ENCODE measurements at places on chromosomes 5 and 9.

GRCh38 chr5:66701244-66701643 lies 105.1 kb downstream of the MAST4 start:
- no peak for DNase-seq

DNA sequence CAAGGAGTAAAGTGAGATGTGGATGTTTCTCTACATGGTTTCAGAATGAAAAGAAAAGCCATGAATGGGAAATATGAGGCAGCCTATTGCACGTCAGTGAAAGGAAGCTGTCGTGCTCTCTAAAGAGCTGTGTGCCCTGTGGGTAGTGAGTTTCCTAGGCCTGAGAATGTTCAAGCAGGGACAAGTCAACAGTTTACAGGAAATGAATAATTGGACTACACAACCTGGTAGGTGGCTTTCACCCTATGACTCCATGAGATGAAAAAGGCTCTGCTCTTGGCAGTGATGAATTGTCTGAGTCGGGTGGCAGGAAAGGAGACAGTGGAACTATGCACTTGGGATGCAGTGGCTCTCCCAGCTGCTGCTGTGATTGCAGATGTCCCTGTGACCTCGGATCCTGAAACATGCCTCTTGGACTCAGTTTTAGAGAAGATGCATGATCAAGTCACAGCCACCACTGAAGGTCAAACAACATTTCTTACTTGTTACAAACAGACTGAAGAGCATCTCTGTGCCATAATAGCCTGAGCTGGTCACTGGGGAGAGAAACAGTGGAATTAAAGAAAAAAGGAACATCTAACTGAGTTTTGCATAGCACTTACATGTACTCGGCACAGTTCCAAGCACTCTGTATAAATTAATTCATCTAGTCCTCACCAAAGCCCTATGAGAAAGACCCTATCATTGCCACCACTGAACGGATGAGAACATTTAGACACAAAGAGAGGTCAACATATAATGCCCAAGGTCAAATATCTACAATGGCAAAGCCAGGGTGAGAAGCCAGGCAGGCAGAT lies 293.7 kb downstream of the SPOCK1 start:
- DNase-seq = no peak

- peak; percentile 92 for DNase-seq
These were observed 500.0 kb downstream of the SPATA31D1 start for GRCh38 chr9:82488313-82489200.

DNA sequence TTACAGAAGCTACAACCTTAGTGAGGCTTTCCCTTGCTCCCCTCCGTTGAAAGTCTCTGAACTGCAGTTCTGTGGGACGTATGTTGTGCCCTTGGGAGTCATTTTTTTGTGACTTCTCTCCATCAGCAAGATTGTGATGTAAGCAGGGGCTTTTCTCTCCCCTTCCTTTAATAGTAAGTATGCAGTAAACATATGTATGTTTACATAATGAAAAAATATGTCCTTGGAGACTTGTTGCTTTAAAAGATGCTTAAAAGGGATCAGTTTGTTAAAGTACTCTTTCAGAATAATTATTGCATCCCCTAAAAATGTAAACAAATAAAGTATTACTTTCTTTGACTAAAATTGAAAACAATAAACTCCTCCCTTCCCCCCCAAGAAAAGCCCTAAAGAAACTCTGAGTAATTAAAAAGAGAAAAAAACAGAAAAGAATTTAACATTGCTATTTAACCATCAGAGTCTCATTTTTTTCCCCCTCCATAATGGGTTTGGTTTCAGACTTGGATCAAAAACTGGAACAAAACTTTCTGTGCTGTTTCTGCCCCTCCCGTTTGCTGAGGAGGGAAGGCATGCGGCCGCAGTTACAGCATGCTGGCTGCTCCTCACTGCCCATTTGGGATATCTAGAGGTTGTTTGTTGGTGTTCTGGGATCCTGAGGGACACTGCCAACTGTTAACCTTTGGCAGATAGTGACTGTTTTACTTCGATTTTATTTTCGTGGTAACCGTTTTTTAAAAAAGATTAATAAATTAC lies 40.2 kb downstream of the TRIO start:
- peak; percentile 53 for DNase-seq

GRCh38 chr9:86722706-86723075 lies 224.6 kb downstream of the GAS1 start:
- DNase-seq = peak; percentile 73

- DNase-seq = peak; percentile 98
These were observed 2.4 kb downstream of the CARD19 start for GRCh38 chr9:93098236-93098946.

DNA sequence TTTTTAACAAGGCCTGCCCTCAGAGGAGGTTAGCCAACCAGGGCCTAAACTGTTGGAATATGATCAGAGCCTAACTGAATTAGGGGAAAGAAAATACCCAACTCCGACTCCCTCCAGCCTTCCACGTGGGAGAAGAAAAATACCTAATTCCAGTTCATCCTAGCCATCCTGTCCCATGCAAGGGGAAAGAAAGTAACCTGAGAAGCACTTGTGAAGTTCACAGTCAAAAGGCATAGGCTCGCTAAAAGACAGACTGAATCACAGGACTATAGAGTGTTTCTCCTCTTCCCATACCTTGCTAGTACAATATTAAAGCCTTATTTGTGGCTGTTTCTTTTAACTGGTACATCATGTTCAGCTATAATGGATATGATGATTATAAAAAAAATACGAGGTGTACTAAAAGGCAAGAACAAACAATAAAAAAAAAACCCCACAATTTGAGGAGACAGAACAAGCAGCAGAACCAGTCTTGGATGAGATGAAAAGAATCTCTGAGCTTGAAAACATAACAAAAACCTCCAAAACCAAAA lies 18.0 kb upstream of the ATP10B start:
- DNase-seq = no peak

DNA sequence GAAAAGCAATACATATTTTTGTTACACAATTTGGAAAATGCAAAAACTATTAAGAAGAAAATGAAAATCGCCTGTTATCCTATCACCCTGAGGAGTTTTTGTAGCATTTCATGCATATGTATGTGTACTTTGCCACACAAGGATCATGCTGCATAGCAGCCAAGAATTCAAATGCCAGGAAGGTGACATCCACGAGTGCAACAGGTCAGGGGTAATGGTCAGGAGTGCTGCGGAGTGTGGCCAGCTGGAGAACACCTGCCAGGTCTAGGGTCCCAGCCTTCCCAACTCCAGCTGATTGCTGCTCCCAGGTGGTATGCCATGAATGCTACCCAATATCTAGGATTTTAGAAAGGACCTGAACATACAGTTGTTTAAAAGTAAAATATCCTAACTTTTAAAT lies 617.1 kb downstream of the PRELID2 start:
- DNase-seq = no peak

GRCh38 chr5:159210846-159211245 lies 1.5 kb upstream of the RNF145 start:
- DNase-seq = no peak

GRCh38 chr5:169651526-169651925 lies 14.5 kb downstream of the DOCK2 start:
- peak; percentile 28 for DNase-seq

DNA sequence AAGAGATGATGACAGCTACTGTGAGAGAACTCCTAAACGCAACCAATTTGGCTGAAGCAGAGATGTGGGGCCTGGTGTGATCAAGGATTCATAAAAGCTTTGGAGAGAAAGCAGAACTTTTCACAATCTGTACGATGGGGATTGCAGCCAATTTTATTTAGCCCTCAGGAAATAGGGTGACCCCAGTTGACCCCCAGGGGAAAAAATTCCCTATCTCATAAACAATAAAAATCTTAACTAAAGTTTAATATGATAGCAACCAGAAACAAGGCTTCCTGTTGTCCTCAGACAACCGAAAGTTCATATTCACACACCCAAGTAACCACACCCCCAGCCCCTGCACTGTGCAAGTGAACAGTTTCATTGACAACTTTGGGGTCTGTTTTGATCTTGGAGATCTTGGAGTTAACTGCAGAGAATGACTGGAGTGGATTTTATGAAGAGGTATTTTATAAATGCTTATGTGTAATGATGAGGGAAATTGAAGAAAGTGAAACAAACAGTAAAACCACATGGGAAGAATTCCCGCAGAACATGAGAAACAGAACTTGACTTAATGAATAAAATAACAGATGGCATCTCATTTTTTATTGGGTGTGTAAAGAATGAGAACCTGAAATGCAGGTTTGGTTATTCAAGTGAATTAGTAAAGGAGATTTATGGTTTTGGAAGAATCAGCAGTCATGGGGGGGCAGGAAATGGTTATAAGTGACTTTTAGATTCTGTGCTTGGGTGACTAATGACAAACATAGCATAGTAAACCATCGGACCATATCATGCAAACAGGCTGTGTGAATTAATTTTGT lies 94.5 kb downstream of the PDE4D start:
- peak; percentile 43 for DNase-seq

- DNase-seq = peak; percentile 64
These were observed 134.7 kb upstream of the DMRT1 start for GRCh38 chr9:706606-707459.

- DNase-seq = no peak
These were observed 84.6 kb upstream of the SNX2 start for GRCh38 chr5:122690266-122690665.

GRCh38 chr5:6745706-6746222 lies 32.5 kb downstream of the TENT4A start:
- peak; percentile 79 for DNase-seq

- DNase-seq = no peak
These were observed 37.4 kb upstream of the SSBP2 start for GRCh38 chr5:81788329-81788728.

DNA sequence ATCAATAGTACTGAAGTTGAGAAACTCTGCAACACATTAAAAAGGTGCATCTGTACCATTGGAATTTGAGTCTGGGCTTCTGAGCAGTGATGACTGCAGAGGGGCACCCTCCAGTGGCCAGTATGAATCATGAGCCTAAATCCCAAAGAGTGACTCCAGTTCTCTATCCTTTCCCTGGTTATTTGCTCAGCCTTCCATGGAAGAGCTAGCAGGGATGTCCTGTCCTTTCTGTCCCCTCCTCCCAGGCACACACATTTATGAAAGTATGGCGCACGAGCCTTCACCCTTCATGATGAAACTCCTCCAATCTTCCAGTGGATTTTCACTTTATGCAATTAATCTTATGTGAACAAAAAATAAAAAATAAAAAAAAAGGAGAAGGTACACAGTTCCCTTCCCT lies 81.0 kb downstream of the ESM1 start:
- peak; percentile 68 for DNase-seq

- peak; percentile 47 for DNase-seq
These were observed 2.8 kb downstream of the TICAM2 start for GRCh38 chr5:115599502-115599901.

- DNase-seq = no peak
These were observed 136.6 kb downstream of the GNA14 start for GRCh38 chr9:77511525-77511924.

DNA sequence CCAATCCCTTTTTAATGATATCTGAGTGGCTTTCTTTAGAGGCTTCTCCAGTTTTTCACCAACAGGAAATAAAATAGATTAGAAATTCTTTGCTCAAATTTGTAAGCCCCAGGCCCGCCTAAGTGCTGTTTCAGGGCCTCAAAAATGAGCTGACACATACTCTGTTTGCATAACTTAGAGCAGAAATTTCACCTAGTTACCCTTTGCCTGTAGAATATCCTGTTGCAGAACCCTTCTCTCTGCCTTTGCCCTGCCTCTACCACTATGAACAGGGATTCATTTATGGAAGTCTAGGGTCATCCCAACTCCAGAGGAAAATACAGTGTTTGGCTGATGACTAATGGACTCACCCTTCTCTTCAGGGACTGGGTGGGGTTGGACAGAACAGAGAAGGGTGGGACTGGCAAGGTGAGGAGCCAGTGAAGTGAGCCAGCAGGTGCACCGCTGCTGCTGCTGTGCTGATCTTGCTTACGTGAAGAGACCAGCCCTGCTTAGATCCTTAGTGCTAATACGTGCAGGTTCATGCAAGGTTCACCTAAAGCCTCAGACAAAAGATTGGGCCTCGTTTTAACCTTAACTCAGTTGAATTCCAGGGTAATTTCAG lies 22.8 kb downstream of the OSTF1 start:
- no peak for DNase-seq

DNA sequence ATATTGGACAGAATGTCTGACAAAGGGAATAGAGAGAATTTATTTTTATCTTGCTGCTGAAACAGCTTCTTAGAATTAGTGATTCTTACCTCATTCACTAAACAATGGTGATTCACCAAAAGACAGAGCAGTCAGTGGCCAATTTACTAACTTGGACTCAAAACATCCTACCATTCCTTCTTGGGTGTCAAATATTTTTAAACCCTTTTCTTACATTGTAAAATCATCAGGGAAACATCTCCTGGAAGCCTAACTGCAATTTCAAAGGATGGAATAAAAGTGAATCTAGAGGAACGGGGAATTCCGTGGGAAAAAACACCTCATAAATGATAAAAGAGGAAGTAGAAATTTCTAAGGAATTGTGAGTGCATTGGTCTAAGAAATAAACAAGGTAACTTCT lies 97.7 kb downstream of the LHFPL2 start:
- DNase-seq = peak; percentile 77

GRCh38 chr9:97773723-97774122 lies 76.6 kb upstream of the XPA start:
- peak; percentile 33 for DNase-seq

- DNase-seq = no peak
These were observed 51.2 kb downstream of the USP20 start for GRCh38 chr9:129886226-129887174.

- DNase-seq = peak; percentile 71
These were observed 200.1 kb upstream of the TBC1D2 start for GRCh38 chr9:98455256-98456155.

- DNase-seq = no peak
These were observed 25.6 kb downstream of the FAM163B start for GRCh38 chr9:133583586-133583985.

DNA sequence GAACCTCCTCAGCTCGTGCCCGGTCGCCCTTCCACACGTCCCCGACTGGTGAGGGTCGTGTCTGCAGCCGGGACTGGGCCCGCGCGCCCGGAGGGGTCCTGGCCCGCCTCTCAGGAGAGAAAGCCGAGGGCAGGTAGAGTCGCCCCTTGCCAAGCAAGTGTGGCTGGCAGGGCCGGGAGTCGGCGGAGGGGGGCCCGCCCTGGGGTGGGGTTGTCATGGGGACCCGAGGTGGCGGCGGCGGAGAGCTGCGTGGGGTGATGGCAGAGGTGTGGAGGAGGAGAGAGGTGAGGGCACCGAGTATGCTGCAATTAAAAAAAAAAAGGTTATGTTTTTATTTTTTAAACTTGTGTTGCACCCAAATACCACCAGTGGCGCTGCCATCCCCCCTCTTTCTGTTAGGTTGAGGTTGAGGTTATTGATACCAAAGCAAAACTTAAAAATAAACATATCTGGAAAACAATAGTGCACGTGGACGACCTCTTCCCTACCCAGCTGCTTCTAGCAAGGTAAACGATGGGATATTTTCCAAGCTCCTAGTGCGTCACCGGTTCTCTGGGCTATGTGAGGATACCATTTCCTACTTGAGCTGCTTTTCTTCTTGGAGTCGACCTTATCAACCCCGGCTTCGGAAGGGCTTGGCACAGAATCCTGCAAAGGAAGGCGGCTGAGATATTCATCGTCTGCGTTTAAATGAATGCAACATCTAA lies 660 bp downstream of the SCAMP1 start:
- DNase-seq = peak; percentile 84

- peak; percentile 92 for DNase-seq
These were observed 120.7 kb downstream of the PAPPA start for GRCh38 chr9:116274293-116274692.
